Hippocampal formation (tissue), 2 donors: ENCODE measurements at places on chromosomes 4 and X.

DNA sequence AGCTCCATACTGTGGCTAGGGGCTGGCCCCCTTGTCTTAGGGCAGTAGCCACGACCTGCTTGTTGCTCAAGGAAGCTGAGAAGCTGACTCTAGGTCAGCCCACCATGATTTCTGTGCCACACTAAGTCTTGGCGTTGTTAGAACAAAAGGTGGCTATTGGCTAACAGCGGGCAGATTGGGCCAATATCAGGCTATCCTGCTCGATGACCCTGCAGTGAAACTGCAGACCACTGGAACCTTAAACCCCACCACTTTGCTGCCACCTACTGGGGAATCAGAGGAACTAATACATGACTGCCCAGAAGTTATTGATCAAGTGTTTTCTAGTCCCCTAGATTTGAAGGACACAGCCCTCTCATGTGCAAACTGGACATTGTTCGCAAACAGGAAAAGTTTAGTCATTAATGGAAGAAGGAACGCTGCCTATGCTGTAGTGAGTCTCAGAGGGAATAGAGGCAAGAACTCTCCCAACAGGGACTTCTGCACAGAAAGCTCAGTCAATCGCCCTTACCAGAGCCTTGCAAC lies 17.0 kb upstream of the PAPSS1 start:
- peak; percentile 31 for DNase-seq

DNA sequence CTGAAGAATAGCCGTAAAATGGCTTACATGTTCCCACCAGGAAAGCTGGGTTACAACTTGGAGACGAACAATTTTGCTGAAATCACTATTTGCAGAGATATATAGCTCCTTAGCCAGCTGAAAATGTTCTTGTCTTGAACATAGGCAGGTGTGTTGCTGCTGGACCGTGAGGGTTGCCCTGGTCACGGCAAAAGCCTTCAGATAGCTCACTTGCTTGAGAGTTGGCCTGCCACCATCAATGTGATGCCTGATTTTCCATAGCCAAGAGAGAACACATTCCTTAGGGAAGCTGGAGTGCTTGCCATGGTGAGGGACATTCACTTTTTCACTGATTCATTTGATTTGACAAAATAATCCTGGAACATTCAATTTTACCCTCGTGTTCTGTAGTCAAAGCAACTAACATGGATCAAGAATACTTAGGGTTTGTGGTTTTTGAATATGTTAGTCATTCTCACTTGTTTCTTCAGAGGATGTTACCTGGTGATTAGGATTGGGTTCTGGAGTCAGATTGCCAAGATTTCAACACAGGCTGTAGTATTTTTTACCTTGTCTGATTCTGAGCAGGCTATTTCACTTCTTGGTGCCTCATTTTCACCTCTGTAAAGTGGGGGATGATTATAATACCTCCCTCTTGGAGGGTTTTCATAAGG lies 536.9 kb downstream of the RAPGEF2 start:
- DNase-seq: no peak

- no peak for DNase-seq
Observed at GRCh38 chr4:144818136-144818535, 172.2 kb downstream of the HHIP start.

GRCh38 chrX:13248867-13249486 lies 70.9 kb downstream of the ATXN3L start:
- no peak for DNase-seq

- DNase-seq: no peak
Observed at GRCh38 chr4:185033950-185034349, 15.7 kb downstream of the HELT start.

DNA sequence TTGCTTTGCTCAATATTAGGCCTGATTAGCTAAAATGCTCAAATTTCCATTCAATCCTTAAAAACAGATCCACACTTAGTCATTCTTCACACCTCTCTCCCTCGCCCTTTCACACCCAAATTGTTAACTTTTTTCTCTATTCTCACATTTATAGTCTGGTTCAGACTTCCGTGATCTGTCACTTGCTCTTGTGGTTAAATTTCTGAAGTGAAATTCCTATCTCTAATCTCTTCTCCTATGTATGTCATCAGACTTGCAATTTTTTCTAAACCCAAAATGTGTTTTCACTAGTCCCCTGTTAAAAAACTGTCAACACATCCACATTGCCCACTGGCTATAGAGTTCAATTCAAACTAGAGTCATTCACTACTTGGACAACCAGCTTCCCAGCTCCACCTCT lies 63.2 kb downstream of the SNCA start:
- no peak for DNase-seq

GRCh38 chr4:124070688-124071484 lies 641.6 kb downstream of the ANKRD50 start:
- DNase-seq: no peak

DNA sequence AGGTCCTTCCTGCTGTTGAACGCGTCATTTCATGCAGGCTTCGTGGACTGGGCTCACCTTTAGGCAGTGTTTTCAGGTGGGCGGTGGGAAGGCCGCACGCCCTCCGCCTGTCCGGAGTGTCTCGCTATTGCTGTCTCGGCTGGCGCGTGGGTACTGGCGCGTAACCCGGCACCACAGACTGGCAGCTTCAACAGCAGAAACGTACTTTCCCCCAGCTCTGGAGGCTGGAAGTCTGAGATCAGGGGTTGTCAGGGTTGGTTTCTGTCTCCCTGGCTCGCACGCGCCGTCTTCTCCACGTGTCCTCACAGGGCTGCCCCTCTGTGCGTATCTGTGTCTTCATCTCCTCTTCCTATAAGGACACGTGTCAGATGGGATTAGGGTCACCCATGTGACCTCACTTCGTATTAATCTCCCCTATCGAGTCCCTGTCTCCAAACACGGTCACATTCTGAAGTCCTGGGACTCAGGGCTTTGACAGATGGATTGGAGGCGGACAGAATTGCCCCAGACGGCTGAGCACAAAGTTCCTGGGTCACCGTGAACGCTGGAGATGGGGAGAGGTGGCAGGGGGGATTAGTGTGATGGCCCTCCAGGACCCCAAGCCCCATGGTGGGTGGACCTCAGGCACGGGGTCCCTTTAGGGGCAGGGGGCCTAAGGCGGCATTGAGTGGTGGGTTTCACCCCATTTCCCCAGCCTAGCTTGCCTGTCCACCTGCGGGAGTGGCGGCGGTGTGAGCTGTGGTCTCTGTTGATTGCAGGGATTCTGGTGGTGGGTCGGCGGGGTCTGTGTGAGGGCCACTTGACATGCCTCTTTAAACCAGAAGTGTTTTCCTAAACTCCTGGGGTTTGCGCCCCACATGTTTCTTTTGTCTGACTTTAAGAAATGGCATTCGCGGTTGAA lies 83.4 kb upstream of the LRPAP1 start:
- DNase-seq: no peak

- DNase-seq: no peak
Observed at GRCh38 chrX:44843753-44844152, at the start of gene DUSP21. Gene DUSP21 (plus strand): TSS chrX:44844021. CDS start chrX:44844133, 112 bp downstream.

GRCh38 chr4:155106629-155107028 lies 101.8 kb upstream of the NPY2R start:
- DNase-seq: no peak

DNA sequence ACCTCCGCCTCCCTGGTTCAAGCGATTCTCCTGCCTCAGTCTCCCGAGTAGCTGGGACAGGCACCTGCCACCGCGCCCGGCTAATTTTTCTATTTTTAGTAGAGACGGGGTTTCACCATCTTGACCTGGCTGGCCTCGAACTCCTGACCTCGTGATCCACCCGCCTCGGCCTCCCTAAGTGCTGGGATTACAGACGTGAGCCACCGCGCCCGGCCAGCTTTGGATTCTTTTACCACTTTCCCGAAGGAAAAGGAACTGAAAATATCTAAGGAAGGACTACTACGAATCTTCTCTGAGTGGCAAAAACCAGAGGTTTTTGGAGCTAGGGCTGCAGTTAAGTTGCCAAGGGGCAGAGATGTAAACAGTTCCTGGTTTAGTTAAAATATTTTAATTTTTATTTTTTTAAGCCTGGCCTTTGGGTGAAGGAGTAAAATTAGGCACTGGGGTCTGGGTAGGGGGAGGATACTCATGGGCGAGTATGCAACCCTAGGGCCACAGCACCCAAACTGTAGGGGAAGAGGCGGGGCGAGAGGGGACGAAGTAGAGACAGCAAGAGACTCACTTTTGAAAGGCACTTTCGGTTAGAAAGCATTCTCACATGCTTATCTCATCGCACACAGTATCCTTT lies 525 bp upstream of the CISD2 start:
- no peak for DNase-seq
